ENCODE measurements at places on chromosomes 1 and 21. TPM values are rescaled to one million over a fixed set of nuclear protein-coding genes. Genes with fewer than 3 reads are reported as not detected.
A peak's percentile ranks its signal among the peaks of the same experiment; 100 is the strongest.

DNA sequence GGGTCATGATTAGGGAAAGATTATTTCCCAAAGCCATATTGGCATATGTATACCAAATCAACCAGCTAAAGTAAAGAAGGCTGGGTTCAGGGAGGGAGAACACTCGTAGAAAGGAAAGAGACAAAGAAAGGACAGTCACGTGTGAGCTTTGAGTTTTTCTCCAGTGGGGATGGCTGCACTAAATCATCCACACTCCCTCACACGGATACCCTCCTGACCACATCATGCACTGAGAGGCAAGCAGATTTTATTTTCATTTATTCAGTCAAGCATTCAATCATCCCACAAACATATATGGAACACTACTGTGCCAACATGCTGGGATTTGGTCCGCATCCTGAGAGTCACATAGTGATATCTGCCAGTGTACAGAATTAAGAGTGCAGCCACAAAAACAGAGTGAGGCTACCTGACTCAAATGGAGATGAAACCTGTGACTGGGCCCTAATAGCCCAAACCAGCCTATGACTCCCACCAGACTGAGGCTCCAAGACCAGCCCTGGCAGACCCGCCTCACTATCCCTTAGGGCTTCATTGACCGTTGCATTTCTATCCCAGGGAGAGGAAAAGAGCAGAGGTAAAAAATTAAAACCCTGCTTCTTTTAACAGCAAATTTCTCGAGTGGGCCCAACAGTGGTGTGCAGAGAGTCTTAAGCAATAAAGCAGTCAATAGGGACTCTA is 155.9 kb downstream of the BARHL2 start:
- no peak overlapping the region for H3K27ac ChIP-seq
- peaks cover 6% of the 10 kb centered on the region for H3K27me3 ChIP-seq
- no peak overlapping the region for H3K4me3 ChIP-seq
- peaks cover 5% of the 10 kb centered on the region for H3K4me1 ChIP-seq

- peak; percentile 14 for DNase-seq
- peaks cover 35% of the 10 kb centered on the region for H3K4me1 ChIP-seq
- H3K36me3 ChIP-seq = peaks cover 6% of the 10 kb centered on the region
- H3K27me3 ChIP-seq = peaks cover 95% of the 10 kb centered on the region
- peak overlapping the region; percentile 40 for H3K4me3 ChIP-seq
- no peak overlapping the region for H3K27ac ChIP-seq
These were observed 8.1 kb downstream of the FOXD3 start for GRCh38 chr1:63330331-63330916.

GRCh38 chr1:97200595-97200994 is 479.0 kb downstream of the PTBP2 start:
- no peak overlapping the region for H3K4me3 ChIP-seq
- no peak for DNase-seq
- H3K27ac ChIP-seq = no peak overlapping the region
- H3K27me3 ChIP-seq = no peaks in the 10 kb centered on the region
- no peaks in the 10 kb centered on the region for H3K36me3 ChIP-seq
- peaks cover 14% of the 10 kb centered on the region for H3K4me1 ChIP-seq

GRCh38 chr1:205301842-205302588 is 19.5 kb downstream of the NUAK2 start:
- no peaks in the 10 kb centered on the region for H3K27me3 ChIP-seq
- peak overlapping the region; percentile 79 for H3K4me3 ChIP-seq
- peaks cover 16% of the 10 kb centered on the region for H3K36me3 ChIP-seq

DNA sequence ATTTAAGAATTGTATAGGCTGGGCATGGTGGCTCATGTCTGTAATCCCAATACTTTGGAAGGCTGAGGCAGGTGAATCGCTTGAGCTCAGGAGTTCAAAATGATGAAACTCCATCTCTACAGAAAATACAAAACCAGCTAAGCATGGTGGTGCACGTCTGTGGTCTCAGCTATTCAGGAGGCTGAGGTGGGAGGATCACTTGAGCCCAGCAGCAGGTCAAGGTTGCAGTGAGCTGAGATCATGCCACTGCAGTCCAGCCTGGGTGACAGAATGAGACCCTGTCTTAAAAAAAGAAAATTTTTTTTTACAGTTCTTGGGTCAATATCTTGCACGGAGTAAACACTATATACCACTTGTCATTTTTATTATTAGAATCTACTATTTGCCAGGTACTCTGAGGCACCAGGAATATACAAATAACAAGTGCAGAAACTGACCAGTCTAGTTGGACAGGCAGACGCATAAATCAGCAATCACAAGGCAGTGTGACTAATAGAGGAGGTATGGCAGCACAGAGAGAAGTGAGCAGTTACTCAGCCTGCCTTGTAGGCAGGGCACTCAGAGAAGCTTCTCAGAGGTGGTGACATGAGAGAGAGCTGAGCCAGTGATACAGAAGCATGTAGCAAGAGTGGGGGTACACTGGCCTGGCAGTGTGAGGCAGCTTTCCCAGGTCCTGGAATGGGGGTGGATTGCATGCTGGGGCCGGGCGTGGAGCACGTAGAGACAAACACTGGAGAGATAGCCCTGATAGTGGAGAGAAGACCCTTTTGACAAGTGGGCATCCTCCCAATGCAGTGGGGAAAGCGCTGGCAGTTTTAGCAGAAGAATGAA is 8.0 kb downstream of the PHLDA3 start:
- H3K36me3 ChIP-seq = peaks cover 2% of the 10 kb centered on the region
- H3K27me3 ChIP-seq = no peaks in the 10 kb centered on the region
- DNase-seq = no peak
- no peak overlapping the region for H3K27ac ChIP-seq
- no peak overlapping the region for H3K4me3 ChIP-seq

DNA sequence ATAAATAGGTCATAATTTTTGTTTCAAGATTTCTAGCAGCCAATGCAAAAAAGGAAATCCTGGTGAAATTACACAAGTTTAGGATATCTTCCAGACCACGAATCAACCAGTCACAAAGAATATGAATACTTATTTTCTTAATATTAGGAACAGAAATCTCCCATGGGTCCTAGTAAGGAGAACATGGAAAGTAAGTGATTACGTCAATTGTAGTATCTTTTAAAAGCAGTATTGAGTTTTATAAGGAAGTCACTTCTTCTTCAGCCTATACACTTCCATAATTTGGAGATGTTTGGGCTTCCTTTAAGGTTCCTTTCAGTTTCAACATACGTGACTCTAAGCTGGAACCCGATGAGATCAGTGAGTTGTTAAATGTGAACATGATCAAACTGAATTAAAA is 534.5 kb downstream of the USP25 start:
- H3K27ac ChIP-seq = no peak overlapping the region
- peaks cover 6% of the 10 kb centered on the region for H3K36me3 ChIP-seq

- no peaks in the 10 kb centered on the region for H3K27me3 ChIP-seq
- H3K36me3 ChIP-seq = peaks cover 5% of the 10 kb centered on the region
- H3K4me1 ChIP-seq = peaks cover 27% of the 10 kb centered on the region
- H3K4me3 ChIP-seq = peak overlapping the region; percentile 92
These were observed 552 bp downstream of the GPATCH4 start for GRCh38 chr1:156600733-156601121.

BROX gene
- total RNA-seq = 31.5 TPM

TDRD5 gene
- not detected for total RNA-seq

DNAJC28 gene
- 2.4 TPM for total RNA-seq

OTUD7B gene
- 27.7 TPM for total RNA-seq

PRR9 gene
- total RNA-seq = not detected

CHI3L2 gene
- not detected for total RNA-seq

COL6A2 gene
- 17.8 TPM for total RNA-seq

TSPEAR gene
- total RNA-seq = not detected

S100A1 gene
- not detected for total RNA-seq
